CD4-positive, alpha-beta T cell treated with Interleukin-21 for 1 hour (primary cell): ENCODE measurements at places on chromosomes 3 and 15.

DNA sequence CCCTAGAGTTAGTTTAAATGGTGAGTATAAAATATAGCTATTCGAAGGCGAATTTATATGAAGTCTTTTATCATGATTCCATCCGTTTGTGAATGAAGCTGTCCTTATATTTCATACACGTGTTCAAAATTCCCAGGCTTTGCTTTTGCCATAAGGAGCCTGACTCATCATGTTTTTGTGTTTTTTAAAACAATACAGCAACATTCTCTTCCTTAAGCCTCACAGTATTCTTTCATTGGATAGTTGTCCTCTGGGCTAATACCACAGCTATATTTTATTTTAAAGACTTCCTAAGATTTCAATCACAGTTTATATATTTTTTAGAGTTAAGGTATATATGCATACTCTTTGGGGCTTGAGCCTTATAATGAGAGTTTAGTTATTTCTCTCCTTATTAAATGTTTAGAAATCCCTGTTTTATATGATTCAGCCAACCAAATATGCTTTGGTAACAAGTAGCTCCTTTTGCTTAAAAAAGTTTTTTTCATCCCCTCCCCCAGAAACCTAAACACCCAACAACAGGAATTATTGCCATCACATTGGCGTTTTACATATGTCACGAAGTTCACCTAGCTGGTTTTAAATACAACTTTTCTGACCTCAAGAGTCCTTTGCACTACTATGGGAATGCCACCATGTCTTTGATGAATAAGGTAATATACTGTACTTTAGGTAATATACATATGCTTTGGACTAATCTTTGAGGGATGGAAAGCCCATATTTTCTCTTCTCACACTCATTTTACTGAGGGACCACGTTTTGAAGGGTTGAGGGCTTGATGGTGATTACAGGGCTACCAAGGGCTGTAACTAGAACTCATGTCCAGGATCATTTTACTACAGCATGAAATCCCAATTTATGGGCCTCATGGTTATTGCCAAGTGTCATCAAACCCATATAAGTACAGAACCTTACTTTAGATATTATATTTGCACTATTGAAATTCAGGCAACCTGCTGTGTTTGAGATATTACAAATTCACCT, 28.5 kb downstream of the ST3GAL6 start:
- no peak for DNase-seq

DNA sequence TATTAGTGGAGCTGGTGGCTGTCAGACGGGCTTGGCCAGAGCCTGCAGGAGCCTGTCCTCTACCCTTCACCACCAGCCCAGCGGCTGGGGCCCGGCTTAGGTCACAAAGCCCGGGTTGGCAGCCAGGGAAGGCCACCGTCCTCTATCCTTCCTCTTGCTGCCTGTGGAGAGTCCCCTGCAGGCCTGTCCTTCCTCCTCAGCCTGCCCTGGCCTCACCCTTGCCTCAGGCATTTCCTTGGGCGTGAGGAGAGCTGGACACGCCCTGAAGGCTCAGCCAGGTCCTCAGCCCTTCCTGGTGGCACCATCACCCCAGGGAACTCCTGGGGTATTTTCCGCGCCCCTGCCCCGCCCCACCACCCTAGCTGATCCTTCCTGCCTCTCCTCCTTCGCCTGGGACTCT, 7.7 kb downstream of the CHAC1 start:
- no peak for DNase-seq

DNA sequence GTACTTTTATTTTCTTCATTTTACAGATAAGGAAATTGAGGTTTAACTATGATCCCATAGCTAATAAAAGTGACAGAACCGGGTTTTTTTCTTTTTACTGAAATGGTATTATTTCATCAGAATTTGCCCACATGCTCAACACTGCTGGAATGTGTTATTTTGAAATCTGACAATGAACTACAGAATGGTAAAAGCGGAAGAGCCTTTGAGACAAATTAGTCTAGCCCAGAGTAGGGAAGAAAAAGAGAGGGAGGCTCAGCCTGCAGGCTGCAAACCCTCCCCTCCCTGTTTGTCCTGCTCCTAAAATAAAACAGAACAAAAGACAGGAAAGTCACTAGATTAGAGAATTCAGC, 100.3 kb upstream of the LIPC start:
- no peak for DNase-seq

- DNase-seq, result peak; percentile 61
These were observed 17.4 kb downstream of the FYCO1 start for GRCh38 chr3:45978006-45978761.

DNA sequence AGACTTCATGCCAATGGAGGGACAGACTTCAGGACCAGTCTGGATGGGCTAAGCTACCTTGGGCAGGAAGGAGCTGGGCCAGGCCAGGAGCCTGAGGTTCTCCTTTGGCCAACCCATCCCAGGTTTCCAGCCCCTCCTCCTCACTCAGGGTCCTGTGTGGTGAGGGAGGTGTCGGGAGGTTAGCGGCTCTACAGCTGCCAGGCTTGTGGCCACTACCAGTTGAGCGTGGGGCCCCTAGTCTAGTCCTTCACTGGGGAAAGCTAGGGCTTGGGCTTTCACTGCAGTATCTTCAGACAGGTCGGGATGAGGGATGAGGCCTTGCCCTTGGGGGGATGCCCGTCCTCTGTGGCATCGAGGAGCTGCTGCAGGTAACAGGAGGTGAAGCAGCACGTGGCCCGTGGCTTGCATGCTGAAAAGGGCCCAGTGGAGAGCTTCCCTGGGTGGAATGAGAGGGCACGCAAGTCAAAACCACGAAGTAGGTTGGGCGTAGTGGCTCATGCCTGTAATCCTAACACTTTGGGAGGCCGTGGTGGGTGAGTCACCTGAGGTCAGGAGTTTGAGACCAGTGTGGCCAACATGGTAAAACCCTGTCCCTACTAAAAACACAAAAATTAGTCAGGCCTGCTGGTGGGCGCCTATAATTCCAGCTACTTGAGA, 8.5 kb upstream of the FANCD2 start:
- no peak for DNase-seq

DNA sequence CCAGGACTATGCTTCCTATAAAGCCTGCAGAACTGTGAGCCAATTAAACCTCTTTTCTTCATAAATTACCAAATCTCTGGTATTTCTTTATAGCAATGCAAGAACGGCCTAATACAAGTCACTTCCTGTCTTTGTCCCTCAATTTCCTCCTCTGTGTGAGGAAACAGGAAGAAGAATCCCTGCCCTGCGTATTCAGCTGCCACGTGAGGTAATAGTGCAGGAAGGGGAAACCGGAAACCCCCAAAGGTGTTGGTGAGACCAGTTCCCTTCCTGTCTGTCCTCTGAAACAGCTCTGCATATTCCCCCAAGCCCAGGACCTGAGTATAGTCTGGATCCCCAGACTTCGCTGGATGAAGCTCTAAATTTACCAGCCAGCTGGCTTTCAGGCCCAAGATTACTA, 18.1 kb upstream of the PTPN23 start:
- DNase-seq, result peak; percentile 34

DNA sequence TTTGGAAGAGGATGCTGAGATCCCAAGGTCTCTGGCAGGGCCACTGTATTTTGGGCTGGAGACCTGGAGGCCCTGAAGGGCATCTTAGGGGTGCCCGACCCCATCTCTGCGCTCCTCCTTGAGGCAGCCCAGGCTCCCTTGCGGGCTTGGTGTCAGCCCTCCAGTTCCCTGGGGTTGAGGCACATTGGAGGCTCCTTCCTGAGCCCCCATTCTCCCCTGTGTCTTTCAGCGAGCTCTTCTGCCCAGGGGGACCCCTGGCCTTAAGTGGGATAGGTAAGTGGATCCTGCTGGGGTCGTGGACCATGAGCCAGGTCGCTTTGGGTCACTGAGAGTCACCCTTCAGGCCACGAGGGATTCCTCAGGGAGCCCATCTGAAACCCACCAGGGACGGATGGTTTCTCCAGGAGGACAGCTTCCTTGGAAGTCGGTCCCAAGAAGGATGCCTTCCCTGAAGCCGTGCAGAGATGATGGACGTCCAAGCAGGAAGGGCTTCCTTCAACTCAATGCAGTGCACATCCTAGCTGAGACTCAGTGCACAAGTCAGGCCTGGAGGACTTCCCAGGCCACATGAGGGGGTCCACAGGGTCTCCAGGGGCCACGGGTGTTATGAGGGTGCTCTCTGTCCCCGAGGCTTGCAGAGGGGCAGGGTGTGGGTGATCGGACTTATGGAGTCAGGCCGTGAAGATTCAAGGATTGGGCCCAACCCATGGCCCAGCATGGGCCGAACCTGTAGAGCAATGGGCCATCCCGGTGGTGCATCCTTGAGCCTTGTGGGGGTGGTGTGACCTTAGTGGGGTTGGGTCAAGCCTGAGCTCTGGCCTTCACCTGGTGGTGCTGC, 224.3 kb downstream of the SNRPN start:
- no peak for DNase-seq

DNA sequence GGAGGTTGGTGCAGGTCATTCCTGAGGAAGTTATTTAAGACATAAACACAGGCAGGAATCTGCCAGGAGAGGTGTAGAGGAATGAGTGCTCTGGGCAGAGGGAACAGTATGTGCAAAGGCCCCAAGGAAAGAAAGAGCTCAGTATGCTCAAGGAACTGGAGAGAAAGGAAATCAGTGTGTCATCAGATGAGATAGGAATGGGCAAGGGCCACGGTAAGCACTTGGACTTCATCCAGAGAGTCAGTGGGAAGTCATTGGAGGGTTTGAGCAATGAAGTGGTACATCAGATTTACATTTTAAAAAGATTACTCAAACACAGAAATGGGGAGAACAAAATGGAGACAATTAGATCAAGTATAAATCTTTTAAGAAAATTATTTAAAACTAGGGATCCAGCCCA, 272.2 kb downstream of the ADAMTSL3 start:
- no peak for DNase-seq

- peak; percentile 27 for DNase-seq
These were observed 581 bp downstream of the IP6K1 start for GRCh38 chr3:49785565-49786356.

GRCh38 chr3:64278625-64279024, 53.4 kb upstream of the PRICKLE2 start:
- DNase-seq, result no peak

DNA sequence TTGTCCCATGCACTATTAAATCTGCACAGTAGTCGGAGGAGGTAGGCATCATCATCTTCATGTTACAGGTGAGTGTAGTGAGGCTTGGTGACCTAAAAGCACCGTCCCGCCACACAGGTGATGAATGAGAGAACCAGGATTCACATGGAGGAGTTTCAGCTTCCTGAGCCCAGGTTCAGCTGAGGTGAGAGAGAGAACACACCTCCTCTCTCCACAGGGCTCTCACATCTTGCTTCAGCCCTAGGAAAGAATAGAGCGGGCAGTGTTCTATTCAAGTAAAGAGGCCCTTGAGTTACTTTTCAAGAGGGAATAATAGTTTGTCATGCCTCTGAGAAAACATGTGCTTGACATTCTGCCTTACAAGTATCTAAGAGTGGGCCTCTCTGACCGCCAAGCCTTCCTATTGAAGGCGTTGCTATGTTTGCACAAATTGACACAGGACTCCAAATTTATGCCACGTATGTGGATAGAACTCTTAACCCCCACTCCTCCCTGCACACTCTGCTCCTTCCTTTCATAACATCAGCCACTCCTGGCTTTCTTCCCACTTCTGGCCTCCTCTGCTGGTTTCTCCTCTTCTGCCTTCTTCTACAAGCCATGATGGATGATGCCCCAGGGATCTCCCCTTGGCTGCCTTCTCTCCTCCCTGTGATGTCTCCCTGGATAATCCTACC, 138.3 kb upstream of the ABHD17C start:
- no peak for DNase-seq

DNA sequence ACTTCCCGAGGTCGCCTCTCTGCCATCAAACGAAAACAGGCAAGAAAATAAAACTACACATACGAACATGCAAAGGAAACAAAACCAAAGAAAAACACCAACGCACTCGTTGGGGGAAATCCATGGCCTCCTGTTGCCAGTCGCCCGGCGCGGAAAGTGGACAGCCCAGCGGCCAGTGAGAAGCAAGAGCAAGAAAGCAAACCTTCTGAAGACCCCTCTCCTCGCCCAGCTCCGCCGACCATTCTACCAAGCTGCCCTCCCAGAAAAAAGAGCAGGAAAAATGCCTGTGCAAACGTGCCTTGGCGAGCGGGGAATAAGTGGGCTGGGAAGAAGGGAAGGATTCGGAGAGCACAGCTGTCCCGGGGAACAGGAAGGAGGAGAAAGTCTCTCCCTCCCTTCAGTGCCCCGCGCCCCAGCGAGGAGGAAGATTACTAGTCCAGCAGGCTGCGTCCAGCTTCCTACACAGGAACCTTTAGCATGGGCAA, 802 bp upstream of the NECTIN3 start:
- DNase-seq, result peak; percentile 36
